ENCODE measurements at places on chromosomes 16 and 17.

- DNase-seq, result no peak
Observed at GRCh38 chr17:71217769-71218168, 903.1 kb upstream of the SOX9 start.

DNA sequence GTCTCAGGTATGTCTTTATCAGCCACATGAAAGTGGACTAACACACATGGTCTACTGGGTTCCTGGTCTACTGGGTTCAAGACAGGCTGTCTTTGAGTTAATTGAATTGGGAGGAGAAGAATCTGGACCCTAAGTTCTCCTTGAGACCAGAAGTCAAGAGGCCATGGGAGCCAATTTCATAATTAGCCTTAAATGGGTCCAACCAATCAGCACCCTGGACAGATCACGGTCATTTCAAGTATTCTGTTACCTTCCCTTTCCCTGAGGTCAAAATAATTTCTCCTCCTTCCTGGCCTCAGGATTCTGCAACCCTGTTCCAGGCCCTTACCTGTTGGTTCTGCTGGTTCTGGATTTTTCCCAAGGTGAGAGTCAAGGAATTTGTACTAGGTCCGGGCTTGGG is 23.8 kb downstream of the OSBPL7 start:
- no peak for DNase-seq

GRCh38 chr16:80717611-80718010 is 86.8 kb downstream of the CDYL2 start:
- no peak for DNase-seq

GRCh38 chr17:3026856-3027751 is 36.3 kb downstream of the OR1D5 start:
- no peak for DNase-seq

DNA sequence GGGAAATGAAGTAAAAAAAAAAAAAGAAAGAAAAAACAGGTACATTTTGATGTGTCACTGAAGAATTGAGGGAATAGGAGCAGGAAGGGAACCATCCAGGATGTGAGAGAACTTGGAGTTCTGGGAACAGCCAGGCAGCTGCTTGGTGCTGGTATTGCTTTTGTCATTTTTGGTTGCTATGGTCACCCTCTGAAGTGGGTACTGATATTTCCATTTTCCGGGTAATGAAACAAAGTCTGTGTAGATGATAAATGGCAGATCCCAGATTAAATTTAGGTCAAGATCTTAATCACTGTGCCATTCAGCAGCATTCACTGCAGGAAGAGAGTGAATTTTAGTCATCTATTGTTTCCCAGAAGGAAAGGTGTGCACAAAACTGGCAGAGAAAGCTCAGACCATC is 93.6 kb downstream of the ABCA8 start:
- DNase-seq, result no peak

DNA sequence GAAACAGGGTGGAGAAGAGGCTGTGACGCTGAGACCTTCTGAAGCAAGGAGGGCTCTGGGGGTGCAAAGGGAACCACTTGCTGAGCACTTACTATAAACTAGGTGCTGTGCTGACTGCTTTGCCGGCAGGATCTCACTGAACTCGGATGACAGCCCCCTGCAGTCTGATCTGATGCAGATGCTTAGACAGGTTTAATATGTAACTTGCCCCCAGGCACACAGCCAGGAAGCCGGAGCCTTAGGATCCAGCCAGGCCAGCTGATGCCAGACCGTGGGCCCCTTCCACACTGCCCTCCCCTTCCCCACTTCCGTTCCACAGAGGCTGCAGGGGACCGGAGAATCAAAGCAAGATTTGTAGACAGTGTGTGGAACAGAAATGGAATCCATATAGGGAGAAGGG is 23.1 kb downstream of the SPACA3 start:
- no peak for DNase-seq

GRCh38 chr16:85561248-85562092 is 51.7 kb upstream of the GSE1 start:
- no peak for DNase-seq

DNA sequence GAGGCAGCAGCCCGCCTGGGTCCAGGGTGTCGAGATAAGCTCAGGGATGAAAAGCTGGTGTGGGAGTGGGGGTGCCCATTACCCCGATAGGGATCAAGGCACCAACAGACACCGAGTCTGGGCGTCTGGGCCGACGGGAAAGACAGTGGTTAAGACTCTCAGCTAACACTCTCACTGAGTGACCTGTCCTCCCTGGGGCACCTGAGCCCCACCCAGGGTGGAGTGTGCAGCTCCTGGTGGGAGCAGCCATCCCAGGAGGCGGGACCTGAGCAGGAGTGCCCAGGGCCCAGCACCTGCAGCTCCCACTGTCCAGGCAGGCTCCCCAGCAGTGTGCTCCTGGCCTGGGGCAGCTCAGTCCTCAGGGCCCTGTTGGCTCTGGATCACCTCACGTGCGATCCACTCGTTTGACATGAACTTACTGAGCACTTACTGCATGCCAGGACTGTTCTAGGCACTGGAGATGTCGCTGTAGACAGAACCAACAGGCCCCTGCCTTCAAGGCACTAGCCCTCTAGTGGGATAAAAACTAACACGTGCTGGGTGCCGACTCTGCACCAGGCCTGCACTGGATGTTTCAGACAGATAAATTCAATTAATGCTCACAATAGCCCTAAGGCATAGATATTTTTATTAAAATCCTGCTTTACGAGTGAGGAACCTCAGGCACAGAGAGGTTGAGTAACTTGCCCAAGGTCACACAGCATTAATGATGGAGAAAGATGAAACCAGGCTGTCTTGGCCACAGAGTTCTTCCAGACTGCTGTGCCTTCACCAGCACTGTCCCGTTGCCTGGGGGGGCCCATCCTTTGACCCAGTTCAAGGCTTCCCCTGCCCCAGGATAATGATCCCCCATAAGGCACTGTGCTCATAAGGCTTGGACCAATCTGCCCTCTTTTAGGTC is 1.9 kb downstream of the EVPLL start:
- DNase-seq, result no peak

DNA sequence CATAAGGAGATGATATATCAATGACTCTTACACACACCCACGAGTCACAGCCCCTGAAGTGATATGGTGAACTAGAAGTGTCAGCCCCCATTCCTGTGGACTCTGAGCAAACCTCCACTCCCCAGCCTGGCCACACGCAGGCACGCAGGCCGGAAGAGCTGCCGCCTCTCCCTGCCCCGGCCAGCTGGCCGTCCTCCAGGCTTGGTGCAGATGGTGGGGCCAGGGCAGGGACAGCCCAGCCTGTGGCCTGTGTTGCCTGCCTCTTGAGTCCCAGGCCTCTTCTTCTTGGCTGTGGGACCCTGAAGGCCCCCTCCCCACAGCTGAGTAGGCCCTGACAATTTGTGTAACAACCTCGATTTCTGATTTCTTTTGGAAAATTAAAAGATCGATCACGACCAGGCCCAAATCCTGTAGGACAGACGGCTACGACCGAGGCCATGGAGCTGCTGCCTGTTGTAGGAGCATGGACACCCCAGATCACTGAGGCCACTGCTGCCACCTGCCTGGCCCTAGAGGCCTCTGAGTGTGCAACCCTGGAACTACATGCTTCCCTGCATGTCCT is 10.0 kb upstream of the MPRIP start:
- DNase-seq, result no peak

- no peak for DNase-seq
Observed at GRCh38 chr16:4795828-4796572, 831 bp downstream of the SMIM22 start.

- peak; percentile 73 for DNase-seq
Observed at GRCh38 chr17:78883533-78884131, 19.4 kb downstream of the CEP295NL start.

- no peak for DNase-seq
Observed at GRCh38 chr17:76246080-76247066, 6.1 kb upstream of the RNF157 start.

DNA sequence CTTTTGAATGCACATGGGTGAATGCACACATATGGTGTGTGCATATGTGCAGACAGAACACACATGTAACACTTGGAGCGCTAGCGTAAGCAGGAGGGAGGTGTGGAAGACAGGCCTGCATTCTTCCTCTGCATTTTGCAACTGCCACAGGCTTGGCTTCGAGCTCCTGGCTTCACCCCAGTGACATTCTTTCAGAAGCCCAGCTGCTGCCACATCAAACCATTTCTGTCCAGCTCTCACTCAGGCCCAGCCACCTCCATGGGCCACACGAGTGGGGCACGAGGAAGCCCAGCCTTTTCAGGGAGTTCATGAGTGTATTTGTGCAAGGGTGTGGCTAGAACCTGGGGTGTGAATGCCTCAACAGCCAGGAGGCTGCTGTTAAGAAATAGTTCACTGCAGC is 18.8 kb downstream of the LGALS3BP start:
- no peak for DNase-seq

DNA sequence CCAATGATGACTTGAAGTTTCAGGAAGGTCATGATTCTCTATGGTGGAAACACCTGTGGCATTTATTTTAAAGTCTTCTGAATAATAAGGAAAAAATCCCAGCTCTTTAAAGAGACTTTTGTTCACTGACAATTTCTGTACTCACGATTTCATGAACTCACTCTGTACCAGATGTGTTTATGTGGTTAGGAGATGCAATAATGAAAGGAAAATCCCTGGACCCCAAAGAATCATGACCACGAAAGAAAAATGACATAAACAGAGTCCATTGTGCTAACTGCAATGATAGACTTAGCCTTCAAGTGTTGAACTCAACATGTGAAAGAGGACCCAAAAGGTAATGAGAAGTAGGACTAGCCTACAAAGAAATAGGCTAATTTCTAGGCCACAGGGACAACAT is 947.5 kb downstream of the CDH11 start:
- no peak for DNase-seq

DNA sequence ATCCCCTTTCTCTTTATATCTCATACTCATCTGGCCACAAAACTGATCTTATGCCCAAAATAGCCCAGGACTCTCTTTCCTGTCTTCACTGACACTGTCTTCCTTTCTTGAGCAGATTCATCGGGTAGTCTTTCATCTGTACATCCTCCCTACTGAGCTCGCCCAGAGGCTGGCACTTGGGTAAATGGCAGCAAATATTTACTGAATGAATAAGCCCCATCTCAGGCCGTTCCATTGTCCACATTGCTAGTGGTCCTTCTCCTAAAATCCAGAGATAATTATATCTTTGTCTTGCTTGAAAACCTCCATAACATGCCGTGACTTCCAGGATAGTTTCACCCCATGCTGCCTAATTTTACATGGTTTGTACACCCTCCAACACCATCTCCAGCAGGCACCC is 158.1 kb upstream of the SDK2 start:
- peak; percentile 26 for DNase-seq

- DNase-seq, result no peak
Observed at GRCh38 chr16:30767767-30768465, 5.8 kb downstream of the RNF40 start.

DNA sequence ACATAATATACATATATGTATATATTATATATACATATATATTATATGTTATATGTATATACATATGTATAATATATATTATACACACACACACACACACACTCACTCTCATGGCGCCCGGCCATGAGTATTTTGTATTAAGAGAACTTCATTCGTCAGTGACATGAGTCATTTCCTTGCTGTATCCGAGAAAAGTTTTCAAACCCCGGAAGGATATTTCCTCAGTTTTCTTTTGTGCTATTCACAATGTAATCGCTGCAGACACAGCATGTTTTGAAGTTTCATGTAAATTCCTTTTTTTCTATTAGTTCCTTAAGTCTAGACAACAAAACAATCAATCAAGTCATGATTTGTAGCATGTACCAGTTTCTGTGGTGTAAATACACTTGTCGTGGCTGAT is 33.3 kb downstream of the OR1D5 start:
- no peak for DNase-seq

DNA sequence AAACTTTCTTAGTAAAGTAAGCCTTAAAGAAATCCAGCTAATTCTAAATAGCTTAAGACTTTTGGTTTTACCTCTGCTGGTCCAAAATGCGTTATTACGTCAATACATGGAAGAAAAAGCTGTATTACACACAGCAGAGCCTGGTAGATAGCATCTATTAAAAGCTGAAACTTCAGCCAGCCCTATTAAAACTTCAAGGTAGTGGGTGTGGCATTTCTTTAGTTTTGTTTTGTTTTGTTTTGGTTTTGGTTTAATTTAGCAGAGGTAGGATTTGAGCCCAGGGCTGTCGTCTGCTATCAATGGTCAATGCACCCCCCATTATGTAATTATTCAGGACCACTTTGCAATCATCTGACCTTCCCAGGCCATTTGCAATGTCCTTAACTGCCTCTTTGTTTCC is 318.4 kb upstream of the MAF start:
- no peak for DNase-seq

DNA sequence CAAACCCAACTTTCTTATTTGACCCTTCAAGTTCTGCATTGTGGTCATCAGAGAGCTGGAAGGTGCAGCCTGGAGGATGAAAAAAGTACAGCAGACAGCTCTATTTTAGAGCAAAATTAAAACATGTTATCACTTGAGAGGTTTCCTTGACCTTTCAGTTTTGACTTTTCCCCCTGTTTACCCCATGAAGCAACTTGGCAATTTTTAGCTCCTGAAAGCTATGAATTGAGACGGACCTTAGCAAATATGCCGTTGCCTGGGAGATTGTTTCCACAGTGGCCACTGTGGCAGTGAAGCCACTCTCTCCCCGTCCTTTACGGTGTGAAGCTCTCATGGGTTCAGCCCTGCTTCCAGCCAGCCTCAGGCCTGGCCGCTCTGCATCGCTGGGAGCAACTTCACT is 398.6 kb downstream of the CPPED1 start:
- no peak for DNase-seq

DNA sequence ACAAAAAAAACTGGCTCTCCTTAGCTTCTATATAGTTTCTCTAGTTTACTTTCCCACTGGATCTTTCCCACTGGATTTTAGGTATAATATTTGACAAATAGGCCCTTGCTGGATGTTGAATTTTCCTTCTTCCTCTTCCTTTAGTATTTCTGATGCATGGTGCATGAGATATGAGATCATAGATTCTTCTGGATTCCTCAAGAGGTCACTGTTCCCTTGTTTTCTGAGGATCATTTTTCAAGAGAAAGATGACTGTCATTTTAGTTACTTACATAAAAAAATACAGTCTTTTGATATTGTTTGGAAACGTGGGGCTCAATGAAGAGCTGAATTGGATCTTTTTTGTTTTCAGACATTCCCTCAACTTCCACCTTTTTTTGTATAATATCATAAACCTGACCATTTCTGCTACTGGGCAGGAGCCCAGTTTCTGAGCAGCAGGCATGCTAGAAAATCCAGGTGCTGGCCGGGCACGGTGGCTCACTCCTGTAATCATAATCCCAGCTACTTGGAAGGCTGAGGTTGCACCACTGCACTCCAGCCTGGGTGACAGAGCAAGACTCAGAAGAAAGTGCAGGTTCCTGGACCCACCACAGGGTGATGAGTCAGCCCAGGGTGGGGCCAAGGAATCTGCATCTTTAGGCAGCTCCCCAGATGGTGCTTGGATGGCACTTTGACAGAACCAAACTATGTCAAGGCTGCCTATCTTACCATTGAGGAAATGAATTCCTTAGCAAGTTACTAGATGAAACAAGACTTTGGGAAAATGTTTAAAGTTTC is 70.3 kb downstream of the SDR42E1 start:
- peak; percentile 2 for DNase-seq

GRCh38 chr17:82234211-82235055 is 5.6 kb downstream of the SLC16A3 start:
- no peak for DNase-seq

- no peak for DNase-seq
Observed at GRCh38 chr16:78405833-78406232, 306.4 kb downstream of the WWOX start.

All from NCI-H1092 (cell line).